ENCODE measurements at places on chromosomes 16 and 17. TPM values are rescaled to one million over a fixed set of nuclear protein-coding genes. Genes with fewer than 3 reads are reported as not detected.

The KSR1 gene
- polyA plus RNA-seq, result 5.3 TPM

DNA sequence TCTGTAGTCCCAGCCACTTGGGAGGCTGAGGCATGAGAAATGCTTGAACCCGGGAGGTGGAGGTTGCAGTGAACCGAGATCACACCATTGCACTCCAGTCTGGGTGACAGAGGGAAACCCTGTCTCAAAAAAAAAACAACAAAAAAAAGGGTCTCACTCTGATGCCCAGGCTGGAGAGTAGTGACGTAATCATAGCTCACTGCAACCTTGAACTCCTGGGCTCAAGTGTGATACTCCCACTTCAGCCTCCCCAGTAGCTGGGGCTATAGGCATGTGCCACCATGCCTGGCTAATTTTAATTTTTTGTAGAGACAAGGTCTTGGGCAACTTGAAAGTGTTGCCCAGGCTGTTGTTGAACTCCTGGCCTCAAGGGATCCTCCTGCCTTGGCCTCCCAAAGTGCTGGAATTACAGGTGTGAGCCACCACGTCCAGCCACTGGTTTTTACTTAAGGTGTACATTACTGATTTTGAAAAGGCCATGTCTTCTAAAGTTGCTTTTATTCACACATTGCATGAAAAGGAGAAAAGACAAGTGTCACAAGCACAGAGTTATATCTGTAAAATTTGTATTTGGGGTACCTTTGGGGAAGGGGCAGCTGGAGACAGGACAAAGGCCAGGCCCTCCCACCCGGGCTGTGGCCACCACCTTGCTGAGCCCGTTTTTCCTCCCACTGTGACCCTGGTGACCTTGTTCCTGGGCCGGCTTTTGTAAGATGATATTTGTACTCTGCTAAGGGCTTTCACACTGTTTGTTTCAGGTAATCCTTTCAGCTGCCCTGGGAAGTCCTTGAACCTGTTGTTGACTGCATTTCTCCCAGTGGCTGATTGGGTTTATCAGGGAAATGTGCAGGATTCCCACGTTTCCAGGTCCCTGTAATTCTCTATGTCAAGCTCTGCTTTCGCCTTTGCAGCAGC, 11.5 kb downstream of the GPT2 start:
- no peak for DNase-seq

The MRPS23 gene
- polyA plus RNA-seq, result 40.0 TPM

The LGALS9B gene
- not detected for polyA plus RNA-seq

The SPN gene
- 0.05 TPM for polyA plus RNA-seq

The SYCE1L gene
- not detected for polyA plus RNA-seq

DNA sequence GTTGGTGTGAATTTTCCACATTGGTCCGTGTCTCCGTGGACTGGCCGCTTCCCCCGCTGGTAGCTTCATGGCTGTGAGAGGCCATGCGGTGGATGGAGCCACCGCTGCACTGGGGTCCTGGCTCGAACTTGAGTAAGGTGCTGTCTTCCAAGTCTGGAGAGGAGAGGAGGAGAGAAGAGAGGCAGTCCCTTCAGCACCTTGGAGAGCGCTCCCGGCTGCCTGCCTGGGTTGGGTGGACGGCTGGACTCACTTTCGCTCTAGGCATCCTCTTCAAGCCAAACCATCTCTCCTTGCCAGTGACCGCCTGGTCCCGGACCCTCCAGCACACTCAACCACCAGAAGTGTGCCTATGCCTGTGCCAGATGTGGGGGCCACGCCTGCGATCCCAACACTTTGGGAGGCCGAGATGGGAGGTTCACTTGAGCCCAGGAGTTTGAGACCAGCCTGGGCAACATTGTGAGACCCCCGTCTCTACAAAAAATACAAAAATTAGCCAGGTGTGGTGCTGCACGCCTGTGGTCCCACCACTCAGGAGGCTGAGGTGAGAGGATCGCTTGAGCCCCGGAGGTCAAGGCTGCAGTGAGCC, 6.2 kb downstream of the JPH3 start:
- DNase-seq, result peak; percentile 60

GRCh38 chr16:84868328-84868727, 48.5 kb downstream of the CRISPLD2 start:
- DNase-seq, result no peak

- no peak for DNase-seq
These were observed 29.0 kb downstream of the FCSK start for GRCh38 chr16:70483426-70483825.

- DNase-seq, result no peak
These were observed 587 bp upstream of the PRR35 start for GRCh38 chr16:559411-560203.

DNA sequence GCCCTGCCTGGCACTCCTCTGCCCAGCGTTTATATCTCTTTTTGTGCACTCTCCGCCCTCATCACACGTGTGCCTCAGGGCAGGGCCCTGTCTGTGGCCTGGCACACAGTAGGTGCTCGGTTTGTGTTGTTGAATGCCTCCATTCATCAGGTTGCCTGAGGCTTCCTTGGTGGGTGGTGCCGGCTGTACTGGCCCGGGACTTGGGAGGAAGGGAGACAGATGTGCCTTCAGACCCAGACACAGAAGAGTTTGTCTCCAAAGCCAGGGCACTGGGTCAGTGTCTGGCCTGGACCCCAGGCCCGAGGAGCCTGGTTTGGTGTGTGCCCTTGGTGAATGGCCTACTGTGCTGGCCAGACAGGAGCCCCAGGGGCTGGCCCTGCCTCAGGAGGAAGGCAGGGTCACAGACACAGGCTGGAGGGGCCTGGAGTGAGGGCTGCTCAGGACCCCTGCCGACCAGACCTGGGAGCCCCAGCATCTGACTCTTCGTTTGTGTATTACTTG, 71.6 kb downstream of the RAI1 start:
- no peak for DNase-seq

The CCDC144A gene
- 2.5 TPM for polyA plus RNA-seq

GRCh38 chr17:77535435-77535834, 394.7 kb downstream of the SEC14L1 start:
- DNase-seq, result no peak

DNA sequence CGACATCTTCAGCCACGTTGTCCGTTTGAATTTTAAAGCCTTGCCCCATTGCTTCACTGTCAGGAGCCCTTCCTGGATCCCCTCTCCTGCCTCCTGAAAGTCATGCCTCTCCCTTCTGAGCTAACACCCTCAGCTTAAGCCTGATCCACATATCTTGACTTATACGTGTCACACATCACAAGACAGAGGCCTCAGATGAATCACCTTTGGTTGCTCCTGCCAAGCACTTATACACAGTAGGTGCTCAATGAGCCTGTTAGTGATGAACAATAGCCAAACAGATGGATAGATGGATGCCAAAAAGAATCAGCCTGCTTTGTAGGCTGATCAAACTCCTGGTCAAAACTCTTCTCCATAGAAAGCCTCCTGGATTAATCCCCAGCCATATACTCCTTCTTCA, 31.8 kb downstream of the PITPNM3 start:
- DNase-seq, result no peak

GRCh38 chr16:64151990-64152767, 969.7 kb downstream of the CDH11 start:
- no peak for DNase-seq

DNA sequence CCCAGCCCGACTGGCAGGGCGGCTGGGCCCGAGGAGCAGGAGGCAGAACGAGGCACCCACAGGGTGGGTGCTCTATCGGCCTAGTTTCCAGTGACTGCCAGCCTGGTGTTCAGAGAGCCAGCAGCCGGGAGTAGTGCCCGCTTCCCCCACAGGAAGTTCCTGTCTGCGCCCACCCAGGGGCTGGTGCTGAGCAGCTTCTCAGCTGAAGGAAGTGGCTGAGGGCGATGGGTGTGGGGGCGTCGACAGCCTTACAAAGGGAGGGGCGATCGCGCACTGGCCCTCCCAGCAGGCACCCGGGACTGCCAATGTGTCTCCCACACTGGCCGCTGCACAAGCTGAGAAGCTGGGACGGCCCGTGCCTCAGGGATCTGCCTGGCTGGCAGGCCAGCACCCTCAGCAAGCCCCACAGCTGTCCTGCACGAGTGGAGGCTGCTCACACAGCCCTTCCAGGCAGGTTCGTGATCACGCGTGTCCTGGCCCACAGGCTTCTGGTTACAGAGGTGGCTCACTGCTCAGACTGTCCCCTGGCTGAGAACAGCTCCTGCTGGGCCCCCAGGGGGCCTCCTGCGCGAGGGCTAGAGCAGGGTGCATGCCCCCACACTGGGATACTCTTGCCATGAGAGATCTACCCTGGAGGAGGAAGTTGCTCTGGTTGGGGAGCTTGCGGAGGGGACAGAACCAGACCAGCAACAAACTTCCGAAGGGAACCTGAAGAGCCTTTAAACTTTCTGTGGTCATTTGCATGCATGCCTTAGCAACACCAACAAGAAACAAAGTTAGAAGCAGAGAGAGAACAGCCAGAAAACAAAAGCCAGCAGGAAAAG, 2.5 kb downstream of the RNF166 start:
- peak; percentile 22 for DNase-seq

- DNase-seq, result no peak
These were observed 229.4 kb downstream of the XYLT1 start for GRCh38 chr16:17241264-17241835.

The NPB gene
- 0.19 TPM for polyA plus RNA-seq

The RGS11 gene
- 1.1 TPM for polyA plus RNA-seq

Measured in fibroblast of lung (primary cell).